Esophagus squamous epithelium (tissue), 5 donors: ENCODE measurements at places on chromosomes 6 and 20. TPM values are rescaled to one million over a fixed set of nuclear protein-coding genes. Genes with fewer than 3 reads are reported as not detected.

DNA sequence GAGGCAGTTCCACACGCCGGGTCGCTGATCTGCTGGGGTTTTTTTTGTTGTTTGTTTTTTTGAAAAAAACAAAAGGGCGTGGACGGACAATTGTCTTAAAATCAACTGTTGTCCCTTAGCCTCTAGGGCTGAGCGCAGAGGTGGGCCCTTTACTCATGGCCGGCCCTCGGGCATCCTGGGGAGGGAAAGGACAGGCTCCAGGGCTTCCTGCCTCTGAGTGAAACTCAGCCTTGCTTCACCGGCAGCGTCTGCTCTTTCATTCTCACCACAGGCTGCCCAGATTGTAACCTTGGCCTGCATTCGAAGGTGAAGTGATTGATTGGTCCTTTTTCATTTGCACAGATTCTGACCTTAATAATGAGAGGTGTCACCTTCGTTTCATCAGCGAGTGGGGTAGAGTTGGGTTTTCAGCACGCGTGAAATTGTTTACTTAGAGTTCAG lies 797 bp downstream of the SMIM13 start:
- no peak for DNase-seq

- no peak for DNase-seq
These were observed 35.3 kb upstream of the CDKN1A start for GRCh38 chr6:36642913-36643817.

DNA sequence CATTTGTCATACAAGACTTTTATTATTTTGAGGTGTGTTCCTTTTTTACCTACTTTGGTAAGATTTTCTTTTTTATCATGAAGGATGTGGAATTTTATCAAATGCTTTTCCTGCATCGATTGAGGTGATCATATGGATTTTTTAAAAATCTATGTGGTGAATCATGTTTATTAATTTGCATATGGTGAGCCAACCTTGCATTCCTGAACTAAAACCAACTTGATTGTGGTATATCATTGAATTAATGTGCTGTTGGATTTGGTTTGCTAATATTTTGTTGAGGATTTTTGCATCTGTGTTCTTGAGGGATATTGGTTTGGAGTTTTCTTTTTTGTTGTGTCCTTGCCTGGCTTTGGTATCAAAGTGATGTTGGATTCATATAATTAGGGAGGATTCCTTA lies 848.1 kb upstream of the EYS start:
- DNase-seq: no peak

Gene SIRPD
- total RNA-seq: not detected

Gene MYB
- total RNA-seq: 2.6 TPM

Gene ZNF311
- 0.27 TPM for total RNA-seq

- DNase-seq: no peak
These were observed 289.4 kb upstream of the STXBP5 start for GRCh38 chr6:146914489-146915483.

GRCh38 chr20:17822540-17823408 lies 123.0 kb downstream of the BANF2 start:
- DNase-seq: no peak

GRCh38 chr20:50331469-50332363 lies 141.1 kb downstream of the CEBPB start:
- DNase-seq: no peak

- no peak for DNase-seq
These were observed 41.9 kb upstream of the TMEM170B start for GRCh38 chr6:11495565-11496145.

DNA sequence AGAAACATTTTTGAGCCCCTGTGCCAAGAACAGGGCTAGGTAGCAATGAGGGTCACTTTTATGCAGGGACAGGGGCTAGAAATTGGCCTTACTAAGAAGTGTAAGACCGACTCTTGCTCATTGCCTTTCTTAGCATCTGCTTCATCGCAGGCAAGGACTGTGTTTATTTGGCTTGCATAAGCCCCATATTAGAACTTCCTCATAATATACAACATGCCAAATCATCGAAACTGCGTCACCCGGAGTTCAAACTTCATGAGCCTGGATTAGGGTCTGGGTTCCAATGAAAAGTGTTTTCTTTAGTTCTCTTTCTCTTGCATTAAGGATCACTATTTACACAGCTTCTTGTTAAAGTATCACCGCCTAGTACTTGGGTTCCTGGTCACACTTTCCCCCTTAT lies 977 bp upstream of the SMAP1 start:
- no peak for DNase-seq

DNA sequence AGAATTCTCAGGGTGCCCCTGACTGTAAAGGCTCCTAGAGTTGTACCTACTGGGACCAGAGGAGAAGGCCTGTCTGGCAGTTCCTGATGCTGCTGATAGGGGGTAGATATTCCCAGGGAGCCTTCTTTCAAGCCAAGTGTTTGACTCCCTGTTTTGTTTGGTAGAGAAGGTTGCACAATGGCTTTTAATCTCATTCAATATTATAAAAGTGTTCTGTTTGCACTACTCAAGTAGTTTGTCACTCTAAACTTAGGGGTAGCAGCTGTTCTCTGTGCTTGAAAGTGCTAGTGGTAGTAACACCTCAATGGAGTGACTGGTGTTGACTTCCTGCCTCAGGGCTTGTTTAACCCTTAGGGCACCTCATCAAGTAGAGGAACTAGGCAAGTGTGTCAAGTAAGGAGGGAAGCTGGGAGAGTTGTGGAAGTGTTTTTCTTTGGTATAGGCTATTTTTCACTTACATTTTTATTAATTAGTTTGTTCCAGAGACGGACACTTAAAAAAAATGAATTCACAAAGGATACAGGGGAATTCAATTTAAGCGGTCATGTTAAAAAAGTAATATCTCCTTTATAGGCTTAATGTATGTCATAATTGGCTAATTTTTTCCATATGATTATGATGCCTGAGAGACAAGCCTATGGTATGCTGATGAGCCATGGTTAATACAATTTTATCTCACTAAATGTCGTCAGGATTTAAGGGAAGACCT lies 38.1 kb downstream of the BICRAL start:
- DNase-seq: no peak

Gene BNIP5
- not detected for total RNA-seq

DNA sequence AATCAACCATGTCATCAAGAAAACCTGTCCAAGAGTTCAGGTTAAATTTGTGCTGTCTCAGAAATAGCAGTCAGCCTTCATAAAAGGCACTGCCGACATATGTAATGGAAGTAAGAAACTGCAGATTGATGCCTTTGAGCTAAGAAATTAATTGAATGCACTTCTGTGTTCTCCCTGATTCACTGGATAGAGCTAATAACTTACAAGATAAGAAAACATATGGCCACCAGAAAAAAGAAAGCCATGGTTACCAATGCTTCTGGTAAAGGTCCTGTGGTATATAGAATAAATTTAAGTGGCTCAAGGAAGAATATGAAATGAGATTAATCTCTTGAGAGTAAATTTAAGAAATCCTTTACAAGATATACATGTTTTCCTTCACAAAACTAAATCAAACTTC lies 242.5 kb upstream of the UFL1 start:
- DNase-seq: no peak

GRCh38 chr6:157790548-157791160 lies 32.4 kb upstream of the SNX9 start:
- DNase-seq: no peak

DNA sequence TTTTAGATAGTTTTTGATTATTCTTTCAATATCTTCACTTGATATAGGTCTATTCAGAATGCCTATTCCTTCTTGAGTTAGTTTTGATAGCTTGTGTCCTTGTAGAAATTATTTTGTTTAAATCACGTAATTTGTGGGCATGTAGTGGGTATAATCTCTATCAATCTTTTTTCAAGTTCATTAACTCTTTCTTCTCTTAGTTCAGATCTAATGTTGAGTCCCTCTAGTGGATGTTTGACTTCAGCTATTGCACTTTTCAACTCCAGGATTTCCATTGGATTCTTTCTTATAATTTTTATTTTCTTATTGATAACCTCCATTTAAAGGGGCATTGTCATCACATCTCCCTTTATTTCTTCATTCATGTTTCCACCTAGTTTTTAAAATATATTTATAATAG lies 135.6 kb downstream of the COL12A1 start:
- no peak for DNase-seq

Gene NKAPL
- 1.5 TPM for total RNA-seq

Gene NXT1
- total RNA-seq: 43.0 TPM

- DNase-seq: no peak
These were observed 40.4 kb downstream of the DUSP22 start for GRCh38 chr6:332671-333070.

Gene BPI
- total RNA-seq: 0.26 TPM

GRCh38 chr6:111802720-111803330 lies 70.4 kb downstream of the FYN start:
- no peak for DNase-seq

Gene KIF3B
- total RNA-seq: 13.7 TPM

Gene SNAP25
- total RNA-seq: 0.13 TPM

Gene MCHR2
- total RNA-seq: not detected

Gene STMN3
- total RNA-seq: 1.9 TPM

DNA sequence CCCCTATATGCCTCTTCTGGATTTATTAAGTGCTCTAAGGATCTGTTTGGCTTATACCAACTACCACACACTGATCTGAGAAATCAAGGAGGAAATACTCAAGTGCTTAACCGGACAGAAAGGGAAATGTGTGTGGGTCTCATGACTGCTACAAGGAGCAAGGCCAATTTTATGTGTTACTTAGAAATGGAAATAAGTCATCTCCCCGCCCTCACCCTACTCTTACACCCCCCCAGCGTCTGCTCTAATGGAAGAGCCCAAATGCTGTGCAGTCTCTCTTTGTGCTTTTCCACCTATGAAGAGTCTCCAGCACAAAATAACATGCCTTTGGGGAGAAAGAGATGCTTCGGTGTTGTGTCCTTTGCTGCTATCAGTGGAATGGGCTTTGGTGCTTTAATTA lies 428.8 kb upstream of the ARID1B start:
- DNase-seq: no peak

- no peak for DNase-seq
These were observed 64.1 kb upstream of the RPS6KA2 start for GRCh38 chr6:166691199-166691598.

GRCh38 chr6:154824076-154824475 lies 90.9 kb downstream of the SCAF8 start:
- no peak for DNase-seq

- DNase-seq: no peak
These were observed 33.4 kb downstream of the KCNK5 start for GRCh38 chr6:39195792-39196385.

DNA sequence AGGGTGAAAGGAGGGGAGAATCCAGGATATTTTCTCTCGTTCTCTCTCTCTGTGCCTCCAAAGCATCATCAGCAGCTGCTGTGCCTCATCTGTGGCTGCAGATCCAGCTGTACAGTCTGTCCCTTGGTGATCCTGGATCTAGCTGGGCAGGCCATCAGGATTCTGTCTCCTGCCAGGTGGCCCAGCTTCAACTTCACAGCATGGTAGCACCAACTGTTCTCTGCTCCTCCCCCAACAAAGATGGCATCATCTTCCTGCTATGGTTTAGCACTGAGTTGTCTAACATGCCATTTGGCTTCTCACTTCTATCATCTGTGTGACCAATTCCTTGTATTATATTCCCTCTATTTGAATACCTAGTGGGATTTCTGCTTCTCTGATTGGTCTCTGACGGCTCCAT lies 28.6 kb upstream of the ARFGEF2 start:
- no peak for DNase-seq

DNA sequence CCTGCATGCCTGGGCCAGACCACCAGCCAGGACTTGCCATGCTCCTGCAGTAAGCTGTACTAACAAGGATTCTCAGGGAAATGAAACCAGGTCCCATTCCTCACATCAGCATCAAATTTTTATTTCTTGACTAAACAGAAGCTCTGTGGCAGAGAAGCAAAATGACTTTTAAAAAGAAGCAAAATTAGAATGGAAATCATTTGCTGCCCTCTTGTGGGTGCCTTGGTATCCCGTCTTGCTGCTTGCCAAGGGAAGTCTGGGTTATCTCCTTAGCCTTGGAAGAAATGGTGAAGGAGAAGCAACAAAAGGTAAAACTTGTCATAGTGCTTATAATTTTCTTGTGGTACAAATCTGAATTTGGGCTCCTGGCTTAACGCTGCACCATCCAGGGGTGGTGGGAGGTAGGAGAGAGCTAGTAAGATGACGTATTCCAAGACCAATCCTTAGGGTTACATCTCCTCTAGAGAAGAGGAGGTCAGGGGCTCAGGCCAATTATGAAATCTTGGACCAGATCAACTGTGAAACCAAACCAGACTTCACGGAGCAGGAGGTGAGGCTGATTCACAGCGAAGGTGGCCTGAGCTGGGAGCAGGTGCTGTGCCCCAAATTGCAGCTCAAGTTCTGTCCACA lies 107.5 kb downstream of the FAXC start:
- no peak for DNase-seq

Gene RFX6
- not detected for total RNA-seq

Gene MYBL2
- 19.9 TPM for total RNA-seq

- DNase-seq: no peak
These were observed 137.9 kb upstream of the KCNG1 start for GRCh38 chr20:51160821-51161220.

- DNase-seq: no peak
These were observed 179.8 kb downstream of the FOXA2 start for GRCh38 chr20:22404419-22405170.
